B cell (primary cell): ENCODE measurements at places on chromosomes 13 and 19. TPM values are rescaled to one million over a fixed set of nuclear protein-coding genes. Genes with fewer than 3 reads are reported as not detected.

- DNase-seq, result no peak
These were observed 228.8 kb upstream of the STARD13 start for GRCh38 chr13:33514362-33514761.

GRCh38 chr19:56746367-56746766 lies 74.8 kb upstream of the ZNF835 start:
- no peak for DNase-seq

DNA sequence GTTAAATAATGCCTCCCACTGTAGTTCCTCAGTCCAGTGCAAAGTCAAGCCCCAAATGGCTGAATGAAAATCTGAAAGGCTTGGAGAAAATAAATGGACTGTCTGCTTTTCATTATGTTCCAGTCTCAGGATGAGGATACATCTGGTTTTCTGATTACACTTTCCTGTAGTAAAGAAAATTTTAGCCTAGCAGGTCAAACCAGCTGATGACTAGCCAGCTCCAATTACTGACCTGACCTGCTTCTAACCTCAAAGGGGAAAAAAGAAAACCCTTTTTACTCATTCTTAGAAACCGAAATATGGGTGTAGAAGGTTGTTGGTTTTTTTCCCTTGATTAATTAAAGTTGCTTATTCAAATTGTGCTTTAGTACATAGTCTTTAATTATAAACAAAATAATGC lies 418.4 kb downstream of the EFNB2 start:
- DNase-seq, result no peak

GRCh38 chr13:76965759-76966421 lies 17.6 kb downstream of the ACOD1 start:
- DNase-seq, result no peak

DNA sequence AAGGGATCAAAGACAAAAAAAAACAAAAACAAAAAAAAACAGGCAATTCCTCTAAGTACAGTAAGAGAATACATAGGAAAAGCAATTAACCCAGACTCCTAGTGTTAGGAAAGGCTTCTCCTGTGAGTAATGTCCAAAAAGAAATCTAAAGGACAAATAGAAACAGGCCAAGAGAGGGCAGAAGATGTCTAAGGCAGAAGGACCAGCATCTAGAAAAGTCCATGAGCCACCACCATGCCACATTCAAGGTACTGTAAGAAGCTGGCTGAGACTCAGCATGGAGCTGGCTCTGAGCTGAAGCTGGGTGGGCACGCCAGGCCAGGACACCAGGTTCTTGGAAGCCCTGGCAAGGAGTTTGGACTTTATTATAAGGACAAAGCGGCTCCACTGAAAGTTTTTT lies 118.1 kb upstream of the FRY start:
- no peak for DNase-seq

GRCh38 chr13:21823416-21823815 lies 152.5 kb downstream of the FGF9 start:
- no peak for DNase-seq

GRCh38 chr19:996051-996838 lies 4.0 kb upstream of the GRIN3B start:
- peak; percentile 77 for DNase-seq

- DNase-seq, result no peak
These were observed 7.2 kb downstream of the DNAJC15 start for GRCh38 chr13:43030548-43030947.

- DNase-seq, result no peak
These were observed 29.8 kb downstream of the DZIP1 start for GRCh38 chr13:95614641-95615245.

DNA sequence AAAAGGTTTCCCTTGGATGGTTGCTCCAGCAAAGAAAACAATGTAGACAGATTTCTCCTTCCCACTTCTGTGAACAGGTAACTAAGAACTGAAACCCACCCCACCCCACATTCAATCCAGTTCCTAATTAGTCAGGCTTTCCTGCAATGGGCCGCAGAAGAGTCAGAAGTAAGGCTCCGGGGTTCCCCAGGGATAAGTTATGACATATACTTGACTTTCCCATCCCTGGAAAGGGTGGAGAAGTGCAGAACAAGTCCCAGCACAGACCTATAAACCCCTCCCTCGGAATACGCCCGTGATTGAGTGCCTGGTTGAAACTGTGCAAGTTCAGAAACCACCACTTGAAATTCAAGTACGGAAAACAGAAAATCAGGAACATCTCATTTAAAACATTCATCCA lies 24.9 kb downstream of the RCBTB2 start:
- DNase-seq, result no peak

DNA sequence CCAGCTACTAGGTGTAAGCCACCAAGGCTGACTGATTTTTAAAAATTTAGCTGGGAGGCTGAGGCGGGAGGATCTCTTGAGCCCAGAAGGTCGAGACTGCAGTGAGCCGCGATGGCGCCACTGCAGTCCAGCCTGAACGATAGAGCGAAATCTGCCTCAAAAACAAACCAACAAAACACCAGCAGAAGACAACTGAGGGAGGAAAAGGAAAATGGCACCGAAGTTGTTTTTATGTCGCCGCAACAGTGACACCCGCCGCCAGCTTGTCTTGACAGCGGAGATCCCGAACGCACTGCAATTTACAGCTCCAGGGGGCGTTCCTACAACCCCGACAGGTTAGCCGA lies 298 bp upstream of the FAM98C start:
- no peak for DNase-seq

DNA sequence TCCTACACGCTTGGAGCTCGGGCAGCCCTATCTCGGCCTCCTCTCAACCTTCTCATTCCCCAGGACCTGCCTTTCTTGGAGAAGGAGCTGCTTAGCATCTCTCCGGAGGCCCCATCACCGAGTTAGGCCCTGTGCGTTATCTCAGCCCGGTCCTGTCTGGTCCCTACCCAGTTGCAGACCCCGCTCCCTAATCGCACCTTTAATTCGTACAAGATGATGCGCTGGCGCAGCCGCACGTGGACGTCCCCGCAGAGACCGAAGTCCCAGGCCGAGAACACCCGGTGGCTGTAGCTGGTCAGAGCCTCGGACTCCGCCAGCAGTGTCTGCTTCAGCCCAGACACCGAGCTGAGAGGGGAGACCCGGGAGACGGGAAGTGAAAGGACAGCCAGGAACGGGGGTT lies 5.7 kb upstream of the LENG1 start:
- DNase-seq, result no peak

DNA sequence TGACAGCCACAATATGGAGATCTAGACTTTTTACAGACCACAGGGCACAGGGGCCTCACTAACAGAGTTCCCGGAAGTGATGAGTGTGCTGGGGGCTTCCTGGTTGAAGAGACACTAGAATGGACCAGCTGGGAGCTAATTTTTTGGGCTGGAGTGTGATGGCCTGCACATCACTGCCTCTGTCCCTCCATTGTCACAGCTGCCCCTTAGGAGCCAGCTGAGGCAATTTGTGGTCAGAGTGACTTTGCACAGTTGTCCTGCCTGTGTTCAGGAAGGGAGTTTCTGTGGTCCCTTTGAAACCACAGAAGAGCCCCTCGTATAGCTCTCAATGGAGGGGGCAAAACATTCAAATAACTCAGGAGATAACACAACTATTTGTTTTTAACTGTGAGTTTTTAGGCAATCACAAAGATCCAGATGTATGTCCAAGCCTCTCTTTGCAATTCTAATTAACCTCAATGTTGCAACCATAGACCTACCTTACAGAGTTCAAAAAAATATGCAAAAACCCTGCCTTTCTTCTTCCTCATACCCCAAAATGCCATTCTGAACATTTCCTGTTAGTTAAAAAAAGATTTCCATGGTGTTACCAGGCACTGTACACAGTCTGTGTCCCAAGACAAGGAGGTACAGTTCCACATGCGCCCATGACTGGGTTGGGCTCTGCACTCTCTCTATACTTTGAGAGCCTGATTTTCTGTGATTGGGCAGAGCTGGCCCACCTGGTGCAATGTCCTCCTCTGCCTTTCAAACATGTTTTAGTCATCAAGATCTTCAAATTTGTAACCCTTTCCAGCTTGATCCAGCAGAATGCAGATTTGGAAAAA lies 2.4 kb downstream of the ALOX5AP start:
- peak; percentile 36 for DNase-seq

GRCh38 chr19:52094526-52095130 lies 937 bp downstream of the ZNF841 start:
- DNase-seq, result no peak

Gene FBN3
- polyA plus RNA-seq, result not detected in 2 replicates

Gene CEACAM21
- polyA plus RNA-seq, result 18.7 and 27.3 TPM in 2 replicates

Gene MYO1F
- polyA plus RNA-seq, result 65.5 and 76.3 TPM in 2 replicates

Gene RNF17
- 0.12 TPM in 1 of 2 replicates, not detected in the other for polyA plus RNA-seq

Gene GJB6
- polyA plus RNA-seq, result 0.75 TPM in 1 of 2 replicates, not detected in the other

Gene LILRB2
- 7.5 and 12.4 TPM in 2 replicates for polyA plus RNA-seq

Gene ZNF534
- polyA plus RNA-seq, result 0.04 and 0.39 TPM in 2 replicates

Gene CYP4F3
- polyA plus RNA-seq, result 0.03 TPM in 1 of 2 replicates, not detected in the other
